ENCODE measurements at places on chromosomes 7 and 10.

DNA sequence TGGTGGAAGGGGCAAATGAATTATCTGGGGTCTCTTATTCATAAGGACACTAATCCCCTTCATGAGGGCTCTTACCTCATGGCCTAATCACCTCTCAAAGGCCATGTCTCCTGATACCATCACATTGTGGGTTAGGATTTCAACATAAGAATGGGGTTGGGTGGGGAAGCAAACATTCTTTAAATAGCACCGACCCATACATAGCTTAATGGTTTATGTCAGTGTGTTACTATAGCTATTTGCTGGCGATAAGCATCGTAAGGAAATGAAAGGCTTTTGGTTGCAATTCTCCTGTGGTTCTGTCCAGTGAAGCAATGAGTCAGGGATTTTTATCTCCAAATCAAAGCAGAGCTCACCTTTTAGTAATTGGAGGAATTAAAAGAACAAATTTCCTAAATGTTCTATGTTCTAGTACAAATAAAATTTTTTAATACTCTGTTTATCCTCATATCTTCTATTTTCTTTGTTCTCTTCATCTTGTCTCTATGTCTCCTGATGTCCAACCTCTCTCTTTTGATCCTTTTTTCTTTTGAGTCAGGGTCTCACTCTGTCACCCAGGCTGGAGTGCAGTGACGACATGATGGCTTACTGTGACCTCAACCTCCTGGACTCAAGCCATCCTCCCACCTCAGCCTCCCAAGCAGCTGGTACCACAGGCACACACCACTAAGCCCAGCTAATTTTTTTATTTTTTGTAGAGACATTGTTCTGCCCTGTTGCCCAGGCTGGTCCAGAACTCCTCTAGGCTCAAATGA, 57.0 kb upstream of the GLCCI1 start:
- no peaks in the 10 kb centered on the region for H3K27me3 ChIP-seq
- H3K4me1 ChIP-seq = peaks cover 6% of the 10 kb centered on the region
- DNase-seq = no peak

DNA sequence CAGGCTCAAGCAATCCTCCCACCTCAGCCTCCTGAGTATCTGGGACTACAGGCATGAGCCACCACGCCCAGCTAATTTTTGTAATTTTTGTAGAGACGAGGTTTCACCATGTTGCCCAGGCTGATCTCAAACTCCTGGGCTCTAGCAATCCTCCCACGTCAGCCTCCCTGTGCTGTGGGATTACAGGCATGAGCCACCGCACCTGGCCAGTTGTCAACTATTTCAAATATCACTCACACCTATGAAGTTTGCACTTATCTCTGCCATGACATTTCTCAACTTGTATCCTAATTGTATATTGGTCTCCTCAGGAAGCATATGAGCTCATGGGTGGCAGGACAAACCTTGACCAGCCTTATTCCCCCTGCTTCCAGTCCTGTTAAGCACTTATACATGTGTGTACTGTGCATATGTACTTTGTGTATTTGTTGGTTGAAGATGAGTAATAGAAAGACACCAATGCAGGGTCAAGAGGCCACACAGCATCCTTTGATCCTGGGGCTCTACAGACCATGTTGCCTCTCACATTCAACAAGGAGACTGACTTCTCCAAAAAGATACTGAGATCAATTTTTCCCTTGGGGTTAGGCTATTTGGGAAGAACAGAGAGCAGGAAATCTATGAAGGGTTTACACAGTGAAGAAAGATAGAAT, 82.2 kb downstream of the SLC16A9 start:
- no peak overlapping the region for H3K27ac ChIP-seq
- H3K4me1 ChIP-seq = no peaks in the 10 kb centered on the region
- no peak for DNase-seq
- H3K4me3 ChIP-seq = no peak overlapping the region
- no peaks in the 10 kb centered on the region for H3K36me3 ChIP-seq
- H3K27me3 ChIP-seq = no peaks in the 10 kb centered on the region

DNA sequence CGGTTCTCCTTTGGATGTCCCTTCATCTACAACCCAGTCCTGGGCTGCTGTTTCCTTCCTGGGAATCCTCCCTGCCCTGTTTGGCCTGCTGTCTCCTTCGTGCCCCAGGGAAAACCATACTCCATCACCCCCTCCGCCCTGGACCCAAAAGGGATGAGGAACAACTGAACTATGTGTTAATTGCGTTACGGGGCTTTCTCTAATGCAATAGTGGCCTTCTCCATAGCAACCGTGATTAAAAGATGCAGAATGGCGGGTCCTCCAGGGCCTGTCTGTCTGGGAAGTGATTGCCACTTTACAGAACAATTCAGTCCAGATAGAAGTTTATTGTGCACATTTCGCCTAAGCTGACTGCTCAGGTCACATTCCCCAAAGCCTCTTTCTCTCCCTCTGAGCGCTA, 112.0 kb upstream of the FGFR2 start:
- no peaks in the 10 kb centered on the region for H3K4me1 ChIP-seq
- no peak overlapping the region for H3K27ac ChIP-seq
- DNase-seq = no peak
- peaks cover 9% of the 10 kb centered on the region for H3K27me3 ChIP-seq

DNA sequence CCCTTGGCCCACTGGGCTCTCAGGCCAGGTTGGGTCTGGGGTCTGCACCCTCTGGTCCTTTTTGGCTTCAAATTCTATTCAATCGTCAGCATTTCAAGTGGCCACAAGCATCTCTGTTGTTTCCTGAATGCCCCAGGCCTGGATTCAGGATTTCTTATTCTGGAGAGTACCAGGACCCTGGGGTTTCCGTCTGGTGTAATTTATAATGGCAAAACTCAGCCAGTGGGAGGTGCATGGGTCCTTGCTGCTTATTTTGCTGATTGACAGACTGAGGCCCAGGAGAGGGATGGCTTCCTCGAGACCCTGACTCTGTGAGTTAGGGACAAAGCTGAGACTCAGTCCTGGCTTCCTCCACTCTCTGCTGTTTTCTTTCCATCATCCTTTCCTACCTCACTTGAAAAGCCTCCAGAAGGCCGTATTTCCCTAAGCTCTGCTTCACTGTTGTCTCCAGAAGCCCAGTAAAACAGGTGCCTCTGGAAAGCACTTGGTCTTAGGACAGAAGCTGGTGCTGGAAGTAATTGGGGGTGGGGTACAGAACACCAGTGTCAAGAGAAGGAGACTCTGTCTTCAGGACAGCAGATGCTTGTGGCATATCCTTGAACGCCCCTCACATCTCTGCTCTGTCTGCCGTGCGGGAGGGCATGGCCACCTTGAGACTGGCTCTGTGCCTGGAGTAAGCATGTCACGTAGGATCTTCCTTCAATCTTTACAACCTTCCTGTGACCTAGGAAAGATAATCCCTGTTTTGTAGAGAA, 39.4 kb upstream of the SH2D4B start:
- H3K4me3 ChIP-seq = no peak overlapping the region
- H3K27ac ChIP-seq = peak overlapping the region; percentile 86
- H3K36me3 ChIP-seq = no peaks in the 10 kb centered on the region
- no peak for DNase-seq
- no peaks in the 10 kb centered on the region for H3K27me3 ChIP-seq
- peaks cover 96% of the 10 kb centered on the region for H3K4me1 ChIP-seq

DNA sequence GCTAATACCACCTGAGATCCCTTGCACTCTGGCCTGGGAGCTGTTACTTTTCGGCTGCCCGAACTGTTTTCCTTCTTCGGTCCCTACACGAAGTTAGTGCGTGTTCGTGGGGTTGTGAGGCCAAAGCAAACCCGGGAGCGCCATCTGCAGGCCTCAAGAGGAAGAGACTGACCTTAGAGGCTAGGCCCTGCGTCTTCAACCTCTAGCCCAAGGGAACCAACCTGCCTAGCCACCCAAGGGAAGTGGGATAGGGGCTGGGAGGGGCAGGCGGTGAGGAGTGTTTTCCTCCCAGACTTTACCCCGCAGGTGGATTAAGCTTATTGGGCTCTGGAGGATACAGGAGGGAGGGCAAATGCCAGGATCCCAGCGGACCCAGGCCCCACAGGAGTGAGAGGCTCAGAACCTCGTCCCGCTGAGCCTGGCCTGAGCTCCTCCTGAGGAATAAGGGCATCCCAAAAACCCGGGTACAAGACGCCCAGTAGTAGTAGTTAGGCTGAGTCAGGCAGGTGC, 1.7 kb upstream of the PAX2 start:
- H3K4me3 ChIP-seq = no peak overlapping the region
- H3K36me3 ChIP-seq = no peaks in the 10 kb centered on the region
- H3K4me1 ChIP-seq = peaks cover 36% of the 10 kb centered on the region
- H3K27ac ChIP-seq = no peak overlapping the region

GRCh38 chr10:76839276-76839675, 798.3 kb downstream of the KCNMA1 start:
- no peak for DNase-seq
- H3K4me1 ChIP-seq = no peaks in the 10 kb centered on the region
- no peaks in the 10 kb centered on the region for H3K36me3 ChIP-seq
- no peak overlapping the region for H3K4me3 ChIP-seq

GRCh38 chr7:124690840-124691239, 74.8 kb downstream of the GPR37 start:
- no peaks in the 10 kb centered on the region for H3K27me3 ChIP-seq
- H3K4me3 ChIP-seq = no peak overlapping the region
- H3K4me1 ChIP-seq = no peaks in the 10 kb centered on the region
- no peak for DNase-seq

- H3K4me1 ChIP-seq = peaks cover 8% of the 10 kb centered on the region
- H3K36me3 ChIP-seq = peaks cover 90% of the 10 kb centered on the region
- H3K4me3 ChIP-seq = no peak overlapping the region
- no peak for DNase-seq
- no peak overlapping the region for H3K27ac ChIP-seq
Observed at GRCh38 chr7:100680576-100681271, 7.2 kb downstream of the GNB2 start.

DNA sequence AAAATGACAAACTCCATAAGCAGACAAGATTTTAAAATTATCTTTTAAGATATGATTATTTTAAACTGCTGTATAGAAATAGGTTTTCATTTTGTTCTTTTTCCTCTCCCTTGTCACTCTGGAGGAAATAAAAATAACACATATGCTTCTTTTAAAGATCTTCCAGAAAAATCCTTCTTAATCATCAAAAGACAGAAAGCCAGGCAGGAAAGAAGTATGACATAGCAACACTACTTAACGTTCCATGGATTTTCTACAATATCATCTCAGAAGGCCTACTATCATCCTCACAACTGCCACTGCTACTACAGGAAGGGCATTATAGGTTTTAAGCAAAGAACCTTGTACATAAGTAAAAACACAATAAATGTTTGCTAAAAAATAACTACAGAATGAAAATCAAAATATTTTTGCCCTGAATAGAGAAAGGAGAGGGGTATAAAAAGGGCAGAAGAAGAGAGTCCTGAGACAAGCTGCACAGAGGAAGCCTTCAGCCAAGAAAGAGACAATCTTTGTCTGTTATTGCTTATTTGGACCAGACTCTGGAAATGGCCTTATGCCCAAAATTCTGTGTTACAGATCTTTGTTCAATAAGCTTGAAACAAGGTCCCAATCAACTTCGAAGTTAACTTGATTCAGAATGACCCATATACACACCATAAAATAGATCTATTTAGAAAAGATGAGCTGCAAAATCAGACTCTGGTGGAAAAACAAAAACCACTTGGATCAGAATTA, 67.8 kb downstream of the ABI1 start:
- peaks cover 15% of the 10 kb centered on the region for H3K4me1 ChIP-seq
- DNase-seq = no peak
- H3K27me3 ChIP-seq = no peaks in the 10 kb centered on the region
- H3K27ac ChIP-seq = no peak overlapping the region
- H3K4me3 ChIP-seq = no peak overlapping the region

GRCh38 chr10:31520986-31521831, 202.2 kb downstream of the ZEB1 start:
- DNase-seq = no peak
- H3K4me1 ChIP-seq = no peaks in the 10 kb centered on the region
- H3K36me3 ChIP-seq = no peaks in the 10 kb centered on the region
- no peak overlapping the region for H3K27ac ChIP-seq

DNA sequence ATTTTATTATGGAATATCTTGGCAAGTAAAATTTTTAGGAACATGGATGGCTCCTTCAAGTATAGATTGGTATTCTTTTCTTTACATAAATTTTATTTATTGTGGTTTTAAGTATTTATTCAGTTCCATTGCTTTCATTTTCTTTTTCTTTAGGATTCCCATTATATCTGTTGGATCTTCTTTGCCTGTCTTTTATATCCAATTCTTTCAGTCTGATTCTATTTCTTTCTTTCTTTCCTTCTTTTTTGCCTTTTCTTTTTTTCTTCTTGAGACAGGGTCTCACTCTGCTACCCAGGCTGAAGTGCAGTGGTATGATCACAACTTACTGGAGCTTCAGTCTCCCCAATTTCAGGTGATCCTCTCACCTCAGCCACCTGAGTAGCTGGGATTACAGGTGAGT, 74.2 kb upstream of the GLI3 start:
- H3K27ac ChIP-seq = no peak overlapping the region
- no peak for DNase-seq
- H3K4me3 ChIP-seq = no peak overlapping the region
- no peaks in the 10 kb centered on the region for H3K4me1 ChIP-seq
- H3K36me3 ChIP-seq = no peaks in the 10 kb centered on the region

DNA sequence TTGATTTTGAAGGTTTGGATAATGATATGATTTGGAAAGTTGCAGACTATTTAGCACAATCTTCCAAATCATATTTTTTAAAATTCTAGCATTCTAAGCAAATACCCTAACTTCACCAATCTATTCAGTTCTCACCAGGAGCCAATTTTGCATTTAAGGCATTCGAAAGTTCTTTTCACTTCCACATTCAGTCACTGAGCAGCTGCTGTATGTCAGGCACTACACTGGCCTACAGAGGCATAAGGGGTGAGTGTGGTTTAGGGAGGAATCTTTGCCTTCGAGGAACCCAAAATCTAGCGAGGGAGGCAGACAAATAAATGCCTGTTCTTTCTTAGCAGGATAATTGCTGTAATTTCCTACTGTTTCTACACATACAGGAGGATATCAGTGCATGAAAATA, 10.7 kb upstream of the UCN3 start:
- DNase-seq = no peak
- no peak overlapping the region for H3K27ac ChIP-seq
- no peaks in the 10 kb centered on the region for H3K4me1 ChIP-seq
- H3K36me3 ChIP-seq = no peaks in the 10 kb centered on the region

DNA sequence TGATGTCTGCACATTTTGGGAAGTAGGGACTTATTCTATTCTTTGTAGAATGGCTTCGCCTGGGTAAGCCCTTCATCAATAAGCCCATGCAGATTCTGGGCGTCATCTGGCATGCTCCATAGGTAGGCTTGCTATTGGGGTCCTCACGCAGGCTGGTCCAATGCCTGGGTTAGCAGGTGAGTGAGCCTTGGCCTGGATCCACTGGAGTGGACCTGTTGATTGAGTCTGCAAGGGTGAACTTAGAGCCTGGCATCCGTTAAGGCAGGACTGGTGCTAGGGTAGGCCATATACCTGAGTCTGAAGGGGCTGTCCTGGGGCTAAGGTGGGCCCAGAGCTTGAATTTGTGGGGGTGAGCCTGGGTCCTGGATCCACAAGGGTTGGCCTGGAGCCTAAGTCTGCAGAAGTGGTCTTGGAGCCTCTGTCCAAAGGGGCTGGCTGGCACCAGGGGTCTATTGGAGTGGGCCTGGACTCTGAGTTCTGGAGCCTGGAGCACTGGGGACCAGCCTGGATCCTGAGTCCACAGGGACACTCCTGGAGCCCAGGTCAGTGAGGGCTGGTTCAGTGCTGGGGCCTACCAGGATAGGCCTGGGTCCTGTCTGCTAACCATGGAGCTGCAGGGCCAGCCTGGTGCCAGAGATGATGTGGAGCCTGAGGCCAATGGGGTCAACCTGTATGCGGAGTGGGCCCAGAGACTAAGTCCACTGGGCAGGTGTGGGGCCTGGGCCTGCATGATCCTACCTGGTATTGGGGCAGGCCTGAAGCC, 297.7 kb downstream of the PTPRN2 start:
- no peak for DNase-seq
- H3K27me3 ChIP-seq = no peaks in the 10 kb centered on the region
- no peak overlapping the region for H3K27ac ChIP-seq

All from upper lobe of right lung (tissue), 1 donor.